Left renal cortex interstitium (tissue), 4 donors: ENCODE measurements at places on chromosomes 7 and 10.

DNA sequence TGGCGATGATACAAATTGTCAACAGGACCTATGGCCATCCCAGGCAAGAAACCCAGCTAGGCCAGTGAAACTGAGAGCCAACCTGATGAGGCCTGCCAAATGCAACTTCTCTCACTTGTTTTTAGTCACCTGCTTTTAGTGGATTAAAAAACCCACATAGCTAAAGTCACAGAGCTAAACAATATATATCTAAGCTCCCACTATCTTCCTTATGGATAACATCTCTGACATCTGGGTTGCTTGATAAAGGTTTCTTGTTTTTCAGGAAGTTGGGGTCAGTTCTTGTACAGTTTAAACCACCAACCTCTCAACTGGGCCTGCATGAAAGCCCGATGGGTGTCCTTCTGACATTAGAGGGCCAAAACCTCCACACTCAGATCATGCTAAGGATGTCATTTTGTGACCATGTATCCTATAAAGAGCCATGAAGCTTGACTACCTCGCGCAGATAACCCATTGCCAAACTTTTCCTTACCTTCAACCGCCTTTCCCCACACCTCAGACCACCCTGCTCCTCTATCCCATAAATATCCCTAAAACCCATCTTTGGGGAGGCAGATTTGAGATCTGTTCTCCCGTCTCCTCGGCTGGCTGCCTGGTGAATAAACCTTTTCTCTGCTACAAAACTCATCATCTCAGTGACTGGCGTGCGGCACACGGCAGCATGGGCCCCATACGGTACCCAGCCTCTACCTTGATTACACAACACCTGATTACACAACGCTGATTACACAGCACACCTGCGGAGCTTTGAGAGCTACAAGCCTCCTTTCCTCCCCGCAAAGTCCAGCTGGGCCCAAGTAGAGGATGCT lies 797 bp upstream of the STMP1 start:
- DNase-seq = no peak

- DNase-seq = no peak
Observed at GRCh38 chr7:41375582-41375981, 327.3 kb downstream of the INHBA start.

DNA sequence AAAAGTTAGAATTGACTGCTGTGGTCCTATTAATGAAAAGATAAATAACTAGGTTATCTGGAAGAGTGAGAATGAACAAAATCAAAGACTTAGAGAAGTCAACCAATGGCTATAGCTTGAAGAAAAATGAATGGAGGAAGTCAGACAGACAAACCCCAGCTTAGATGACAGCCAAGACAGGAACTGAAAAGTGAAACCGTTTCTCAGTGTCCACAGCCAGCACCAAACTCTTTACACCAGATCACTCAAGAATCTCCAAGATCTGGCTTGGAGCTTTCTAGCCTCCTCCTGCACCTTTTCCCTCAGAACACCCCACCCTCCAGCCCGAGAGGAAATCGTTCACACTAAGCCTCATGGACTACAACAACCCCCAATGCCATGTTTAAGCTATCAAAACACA lies 167.0 kb downstream of the SFMBT2 start:
- DNase-seq = no peak

- DNase-seq = no peak
Observed at GRCh38 chr10:133279326-133280226, 2.9 kb upstream of the ADAM8 start.

DNA sequence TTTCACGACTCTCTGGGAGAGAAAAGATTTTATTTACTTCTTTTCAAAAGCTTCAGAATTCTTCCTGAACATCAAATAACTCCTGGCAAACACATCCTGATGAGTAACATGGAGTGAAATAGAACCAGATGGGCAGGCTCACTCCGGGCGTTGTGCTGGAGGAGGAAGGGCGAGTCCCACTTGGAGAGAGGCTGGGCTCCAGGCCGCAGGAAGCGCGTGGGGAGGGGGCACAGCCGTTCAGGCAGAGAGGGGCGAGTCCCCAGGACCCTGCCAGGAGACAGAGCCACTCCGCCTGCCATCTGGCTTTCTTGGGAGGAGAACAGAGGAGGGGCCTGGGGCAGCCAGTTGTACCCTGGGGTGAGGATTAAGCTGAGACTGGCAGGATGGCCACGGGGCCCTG lies 265.9 kb upstream of the ZMIZ1 start:
- DNase-seq = no peak

GRCh38 chr10:90289037-90289436 lies 568.8 kb downstream of the HTR7 start:
- no peak for DNase-seq

DNA sequence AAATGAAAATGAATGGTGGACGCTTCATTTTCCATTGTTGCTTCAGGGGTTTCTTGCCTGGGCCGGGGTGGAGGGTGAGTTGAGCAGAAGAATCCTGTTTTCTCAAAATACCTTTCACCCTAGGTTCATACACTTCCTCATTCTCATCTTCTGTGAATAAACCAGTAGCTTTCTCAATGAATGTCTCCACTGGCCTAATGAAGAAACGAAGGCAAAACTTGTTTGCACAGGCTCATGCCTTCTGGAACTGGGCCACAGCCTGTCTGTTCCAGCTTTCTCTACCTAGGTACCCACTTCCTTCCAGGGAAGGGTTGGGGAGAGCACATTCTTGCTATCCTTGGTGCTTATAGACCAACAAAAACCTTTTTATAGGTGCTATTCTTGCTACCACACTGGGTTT lies 21.3 kb downstream of the STMP1 start:
- DNase-seq = no peak

DNA sequence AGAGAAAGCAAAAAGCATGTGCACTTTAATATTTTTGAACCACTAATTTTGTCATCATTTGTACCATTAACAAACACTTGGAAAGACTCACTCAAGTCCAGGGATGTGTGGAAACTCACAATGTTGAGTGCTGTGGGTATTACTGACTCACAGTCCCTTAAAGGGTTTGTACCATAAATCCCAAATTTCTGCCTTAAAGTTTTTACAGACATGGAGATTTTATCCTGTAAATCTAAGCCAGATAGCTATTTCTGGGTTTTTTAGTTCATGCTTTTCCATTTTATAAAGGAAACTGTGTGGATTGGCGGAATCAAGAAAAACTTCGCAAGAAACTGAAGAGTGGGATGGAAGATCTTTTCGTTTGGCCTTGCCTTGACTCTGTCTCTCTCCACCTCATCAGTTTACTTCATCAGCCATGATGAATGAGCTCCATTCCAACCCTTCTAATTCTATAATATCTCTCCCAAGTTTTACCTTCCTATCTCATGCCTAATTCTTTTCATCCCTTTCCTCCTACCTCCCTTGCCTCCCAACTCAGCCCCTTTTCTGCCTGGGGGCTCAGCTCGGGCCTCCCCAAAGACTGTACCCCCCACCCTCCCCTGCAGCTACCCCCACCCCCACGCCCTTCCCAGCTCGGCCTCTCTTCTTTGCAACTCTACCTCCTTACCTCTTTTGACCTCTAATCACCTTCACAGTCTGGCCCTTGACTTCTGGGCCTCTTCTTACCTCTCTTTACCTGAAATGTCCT lies 218.5 kb upstream of the MKLN1 start:
- no peak for DNase-seq

DNA sequence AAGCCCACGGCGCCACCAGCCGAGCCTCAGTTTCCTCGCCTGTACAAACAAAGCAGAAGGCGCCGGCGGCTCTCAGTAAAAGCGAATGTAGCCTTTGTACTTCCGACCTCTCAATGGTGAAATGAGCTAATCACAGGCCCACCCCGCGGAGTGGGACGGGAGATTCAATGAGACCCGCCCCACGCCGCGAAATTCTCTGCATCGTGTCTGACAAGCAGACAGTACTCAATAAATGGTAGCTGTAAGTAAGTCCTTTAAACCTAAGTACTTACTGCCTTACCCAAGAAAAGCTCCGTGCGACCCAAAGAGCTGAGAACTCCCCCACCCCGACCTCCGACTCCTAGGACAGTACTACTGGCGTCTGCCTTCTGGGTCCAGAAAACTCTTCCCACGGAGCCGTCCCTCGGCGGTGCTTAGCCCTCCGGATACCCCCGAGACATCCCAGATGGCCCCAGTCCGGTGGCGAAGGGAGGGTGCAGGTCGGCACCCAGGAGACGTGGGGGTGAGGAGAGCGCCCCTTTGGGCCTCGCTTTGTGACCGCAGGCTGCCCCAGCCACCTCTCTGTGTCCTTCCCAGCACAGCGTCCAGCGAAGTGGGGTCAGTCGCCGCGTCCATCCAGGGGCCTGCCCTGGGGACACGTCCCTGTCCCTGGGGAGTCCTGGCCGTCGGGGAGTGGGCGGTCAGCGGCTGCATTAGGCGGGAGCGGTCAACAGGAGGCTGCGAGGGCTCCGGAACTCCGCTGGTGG lies 972 bp upstream of the CXCL12 start:
- no peak for DNase-seq

DNA sequence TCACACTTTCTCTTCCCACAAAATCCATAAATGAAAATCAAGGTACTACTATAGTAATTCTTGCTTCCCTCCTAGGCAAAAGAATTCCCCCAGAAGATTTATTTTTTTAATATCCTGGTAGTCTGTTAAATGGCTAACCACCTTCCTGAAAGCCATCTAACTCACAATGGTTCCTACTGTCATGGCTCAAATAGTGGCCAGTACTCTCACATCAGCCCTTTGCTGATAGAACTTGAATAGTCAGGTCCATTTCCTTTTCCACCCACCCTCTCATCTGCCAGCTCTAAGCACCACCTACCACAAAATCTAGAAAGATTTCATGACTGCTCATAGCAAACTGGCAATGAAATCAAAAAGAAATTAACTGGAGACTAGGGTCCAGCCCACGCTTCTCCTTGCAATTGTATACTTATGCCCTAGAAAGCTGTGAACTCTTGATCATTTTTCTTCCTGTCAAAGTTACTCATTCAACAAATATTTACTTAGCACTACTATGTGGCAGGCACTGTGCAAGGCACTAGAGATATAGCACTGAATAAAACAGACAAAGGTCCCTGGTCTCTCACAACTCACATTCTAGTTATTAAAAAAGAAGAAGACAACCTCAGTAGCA lies 60.4 kb downstream of the ARMH3 start:
- no peak for DNase-seq

- DNase-seq = no peak
Observed at GRCh38 chr7:52830801-52831200, 204.6 kb upstream of the POM121L12 start.

DNA sequence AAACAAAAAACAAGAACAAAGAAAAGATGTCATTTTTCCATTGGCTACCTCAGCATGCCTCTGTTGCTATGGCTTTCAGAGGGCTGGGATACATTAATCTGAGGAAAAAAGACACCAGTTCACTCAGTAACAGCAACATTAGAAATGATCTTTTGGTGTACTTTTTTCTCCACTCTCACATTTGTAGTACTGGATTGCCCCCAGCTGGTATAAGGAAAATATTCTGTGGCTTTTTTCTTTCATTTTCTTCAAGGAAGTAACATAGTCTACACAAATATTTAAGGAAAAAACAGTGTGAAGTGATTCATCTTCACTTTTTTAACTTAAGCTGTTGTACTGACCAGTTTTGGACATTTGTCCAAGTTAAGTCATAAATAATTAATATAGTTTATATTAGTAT lies 482.3 kb downstream of the SORCS1 start:
- no peak for DNase-seq

DNA sequence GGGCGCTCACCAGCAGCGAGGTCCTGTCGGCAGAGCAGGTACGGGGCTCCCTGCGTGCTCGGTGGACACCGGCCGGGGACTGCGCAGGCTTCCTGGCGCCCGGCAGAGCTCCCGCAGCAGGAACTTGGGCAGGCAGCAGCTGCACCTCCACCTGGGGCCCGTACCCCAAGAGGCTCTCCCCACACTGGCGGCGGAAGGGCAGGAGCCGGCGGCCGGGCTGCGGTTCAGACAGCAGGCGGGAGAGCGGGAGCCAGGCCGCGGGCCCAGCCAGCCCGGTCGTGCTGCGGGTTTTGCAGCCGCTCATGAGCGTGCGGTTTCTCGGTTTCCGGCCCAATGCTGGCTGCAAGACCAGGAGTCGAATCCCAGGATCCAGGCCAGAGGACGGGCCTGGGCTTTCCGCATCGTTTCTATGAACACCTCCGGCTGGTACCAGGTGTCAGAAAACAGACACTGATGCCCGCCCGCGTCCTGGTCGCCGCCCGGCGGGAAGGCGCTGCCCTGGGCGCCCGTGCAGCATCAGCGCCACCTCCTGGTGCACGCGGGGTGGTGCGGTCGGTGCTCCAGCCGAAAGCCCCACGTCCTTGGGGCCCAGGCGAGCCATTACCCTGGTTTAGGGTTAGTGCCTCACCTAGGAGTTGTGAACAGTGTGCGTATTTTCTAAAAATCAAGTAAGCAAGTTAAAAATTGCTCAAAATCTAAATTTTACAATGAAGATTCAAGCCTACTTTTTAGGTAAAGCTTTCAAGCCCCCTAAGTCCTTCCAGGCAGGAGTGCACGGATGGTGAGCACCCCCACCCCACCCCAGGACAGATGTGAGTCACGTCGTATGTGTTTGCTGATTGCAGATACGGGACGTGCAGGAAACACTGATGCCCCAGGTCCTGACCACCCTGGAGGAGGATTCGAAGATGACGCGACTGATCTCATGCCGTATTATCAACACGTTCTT lies 47.4 kb upstream of the PRKAR1B start:
- no peak for DNase-seq

DNA sequence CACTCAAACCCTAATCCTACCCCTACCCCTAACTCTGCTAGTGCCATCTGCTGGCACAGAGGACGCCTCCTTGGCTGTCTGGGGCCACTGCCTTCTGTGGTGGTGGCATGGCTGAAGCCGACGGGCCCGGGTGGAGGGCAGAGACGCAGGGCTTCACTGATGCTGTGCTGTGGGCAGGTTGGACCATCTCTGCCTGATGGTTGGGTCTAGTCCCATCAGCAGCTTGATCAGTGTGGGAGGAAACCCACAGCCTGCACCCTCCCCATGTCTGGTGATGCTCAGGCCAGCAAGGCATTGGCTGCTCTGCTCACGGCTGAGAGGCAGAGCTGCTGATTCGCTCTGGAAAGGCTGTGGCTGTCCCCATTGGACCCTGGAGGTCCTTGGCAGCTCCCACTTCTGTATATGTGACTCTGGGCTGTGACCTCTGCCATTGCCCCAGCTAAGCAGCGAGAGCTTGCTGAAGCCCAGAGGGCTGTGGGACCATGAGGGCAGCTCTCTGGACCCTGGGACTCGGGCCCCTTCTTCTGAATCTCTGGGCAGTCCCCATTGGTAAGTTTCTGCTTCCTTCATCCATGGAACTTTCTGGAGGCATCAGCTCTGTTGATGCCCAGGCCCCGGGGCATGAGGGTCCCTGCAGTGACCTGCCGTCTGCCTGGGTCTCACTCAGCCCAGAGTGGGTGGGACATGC lies at the start of gene SCART1:
SCART1 (plus strand) TSS at position 430 of the 688 bp plus-strand sequence; CDS start at position 483, 53 bp downstream.
- DNase-seq = no peak

GRCh38 chr7:7414791-7415603 lies 120.7 kb downstream of the COL28A1 start:
- no peak for DNase-seq

DNA sequence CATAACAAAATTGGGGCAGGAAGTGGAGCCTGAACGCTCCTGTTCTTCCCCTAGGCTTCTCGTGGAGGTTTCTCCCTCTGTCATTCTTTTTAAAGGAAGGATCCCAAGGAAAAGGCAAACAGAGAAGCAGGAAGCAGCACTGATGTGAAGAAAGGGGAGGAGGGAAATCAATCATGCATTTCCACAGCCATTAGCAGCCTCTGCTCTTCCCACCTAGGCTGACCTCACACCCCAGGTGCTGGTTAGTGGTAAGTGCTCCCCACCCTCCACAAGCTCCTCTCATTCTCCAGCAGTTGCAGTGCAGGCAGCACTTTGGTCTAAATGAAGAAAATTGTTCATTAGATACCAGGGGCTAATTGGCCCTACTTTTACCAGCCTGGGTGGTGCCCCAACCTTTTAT lies 2.6 kb downstream of the CRHR2 start:
- DNase-seq = no peak
